ENCODE measurements at places on chromosomes 6 and 20. TPM values are rescaled to one million over a fixed set of nuclear protein-coding genes. Genes with fewer than 3 reads are reported as not detected.

Gene HMGCLL1
- total RNA-seq: not detected

Gene RAB23
- 102 TPM for total RNA-seq

Gene MAS1
- total RNA-seq: not detected

Gene SLC35D3
- not detected for total RNA-seq

Gene CDH26
- total RNA-seq: 0.12 TPM

Gene PSMB8
- 41.2 TPM for total RNA-seq

Gene EDN1
- total RNA-seq: 1.3 TPM

Gene C6orf58
- not detected for total RNA-seq

Gene GINM1
- 39.7 TPM for total RNA-seq

Gene EDN3
- not detected for total RNA-seq

Gene OPN5
- not detected for total RNA-seq

Gene KIAA1755
- 0.66 TPM for total RNA-seq

Gene ARFGEF3
- 1.7 TPM for total RNA-seq

Gene PPP1R3G
- 2.9 TPM for total RNA-seq

Gene NANP
- 13.6 TPM for total RNA-seq

Gene HLA-DRB5
- not detected for total RNA-seq
